ENCODE measurements at places on chromosomes 2 and 18. TPM values are rescaled to one million over a fixed set of nuclear protein-coding genes. Genes with fewer than 3 reads are reported as not detected.

The RAX gene
- total RNA-seq, result not detected

The FOXD4L1 gene
- not detected for total RNA-seq

The CTNNA2 gene
- not detected for total RNA-seq

The DYNAP gene
- not detected for total RNA-seq

The GAD1 gene
- total RNA-seq, result not detected

The MC5R gene
- not detected for total RNA-seq

The SKOR2 gene
- total RNA-seq, result not detected

The TEX44 gene
- total RNA-seq, result not detected

The CCDC102B gene
- 0.49 TPM for total RNA-seq

The SLC16A14 gene
- 1.5 TPM for total RNA-seq

The SMYD1 gene
- not detected for total RNA-seq

The UGT1A1 gene
- not detected for total RNA-seq

The ANKRD62 gene
- total RNA-seq, result not detected

The MARCO gene
- total RNA-seq, result not detected
